ENCODE measurements at places on chromosomes 3 and 15. TPM values are rescaled to one million over a fixed set of nuclear protein-coding genes. Genes with fewer than 3 reads are reported as not detected.

DNA sequence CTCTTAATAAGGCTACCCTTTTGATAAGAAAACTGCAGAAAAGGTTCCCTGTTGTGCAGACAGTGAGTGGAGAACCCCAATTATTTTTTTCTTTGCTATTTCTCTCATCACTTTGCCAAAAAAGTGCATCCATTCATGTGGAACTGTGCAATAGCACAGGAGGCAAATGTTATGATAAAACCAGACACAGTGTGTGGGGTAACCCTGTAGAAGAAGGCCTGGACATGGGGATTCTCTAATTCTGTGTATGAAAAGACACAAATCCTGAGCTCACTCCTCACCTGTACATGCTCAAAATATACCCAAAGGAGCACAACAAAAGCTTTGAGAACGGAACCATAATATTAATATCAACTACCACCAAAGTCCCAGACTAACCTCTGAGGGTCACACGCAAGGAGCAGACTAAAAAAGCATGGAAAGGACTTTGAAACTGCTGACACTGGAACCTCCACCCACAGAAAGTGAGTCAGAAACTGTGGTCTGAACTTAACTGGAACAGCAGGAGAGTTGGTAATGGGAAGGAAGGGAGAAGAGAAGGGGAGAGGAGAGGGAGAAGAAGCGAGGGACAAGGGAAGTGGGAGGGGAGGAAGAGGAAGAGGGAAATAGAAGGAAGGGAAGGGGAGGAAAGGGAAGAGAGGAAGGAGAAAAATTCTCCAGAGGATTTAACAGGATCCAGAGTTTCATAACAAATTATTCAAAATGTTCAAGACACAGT, 299.9 kb downstream of the TBC1D5 start:
- H3K27ac ChIP-seq: no peak overlapping the region
- no peaks in the 10 kb centered on the region for H3K4me1 ChIP-seq
- peaks cover 7% of the 10 kb centered on the region for H3K36me3 ChIP-seq
- no peaks in the 10 kb centered on the region for H3K27me3 ChIP-seq
- no peak for DNase-seq

GRCh38 chr3:13879102-13879945, 547 bp downstream of the WNT7A start:
- H3K27ac ChIP-seq: no peak overlapping the region
- no peaks in the 10 kb centered on the region for H3K36me3 ChIP-seq
- no peak overlapping the region for H3K4me3 ChIP-seq
- peaks cover 8% of the 10 kb centered on the region for H3K4me1 ChIP-seq

DNA sequence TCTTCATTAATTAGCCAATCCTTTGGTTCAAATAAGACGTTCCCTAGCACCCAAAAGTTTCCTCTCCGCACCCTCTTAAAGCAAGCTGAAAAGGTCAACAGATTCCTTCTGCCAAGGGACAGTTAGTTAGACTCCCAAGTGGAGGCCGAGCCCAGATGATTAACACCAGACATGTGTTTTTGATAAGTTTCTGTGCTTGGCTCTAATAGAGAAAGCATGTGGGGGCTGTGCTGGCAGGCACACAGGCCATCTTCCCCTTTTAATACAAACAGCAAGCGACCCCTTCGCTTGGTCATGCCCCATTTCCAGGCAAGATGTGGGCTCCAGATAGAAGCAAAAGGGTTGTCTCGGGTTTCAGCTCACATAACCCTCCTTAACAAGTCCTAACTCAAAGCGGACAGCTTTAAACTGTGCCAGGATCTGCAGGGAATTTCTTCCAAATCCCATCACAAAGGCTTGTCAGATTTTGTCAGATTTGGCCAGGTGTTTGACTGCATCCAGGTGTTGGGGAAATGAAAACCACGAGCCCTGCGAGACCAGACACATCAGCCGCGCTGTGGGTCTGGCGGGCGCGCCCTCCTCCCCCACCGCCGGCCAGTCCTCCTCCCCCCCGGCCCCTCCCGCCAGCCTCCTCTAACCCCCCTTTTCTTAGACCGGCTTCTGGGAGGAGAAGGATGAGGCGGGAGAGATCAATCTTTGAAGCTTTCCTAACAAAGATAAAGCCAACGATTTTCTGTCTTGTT, 3.3 kb downstream of the HES1 start:
- peak overlapping the region; percentile 30 for H3K4me3 ChIP-seq
- no peak for DNase-seq
- peaks cover 28% of the 10 kb centered on the region for H3K36me3 ChIP-seq
- H3K4me1 ChIP-seq: peaks cover 62% of the 10 kb centered on the region

- no peak overlapping the region for H3K27ac ChIP-seq
- H3K4me1 ChIP-seq: no peaks in the 10 kb centered on the region
Measured at GRCh38 chr15:71888797-71889196, 78.4 kb downstream of the NR2E3 start.

- H3K27me3 ChIP-seq: peaks cover 3% of the 10 kb centered on the region
- H3K27ac ChIP-seq: no peak overlapping the region
- H3K4me3 ChIP-seq: no peak overlapping the region
- H3K36me3 ChIP-seq: no peaks in the 10 kb centered on the region
- DNase-seq: no peak
Measured at GRCh38 chr3:43910750-43911149, 220.0 kb downstream of the ABHD5 start.

- DNase-seq: peak; percentile 68
- no peaks in the 10 kb centered on the region for H3K4me1 ChIP-seq
- H3K4me3 ChIP-seq: no peak overlapping the region
- no peak overlapping the region for H3K27ac ChIP-seq
Measured at GRCh38 chr3:129650256-129650872, 43.9 kb upstream of the PLXND1 start.

- H3K27me3 ChIP-seq: no peaks in the 10 kb centered on the region
- no peaks in the 10 kb centered on the region for H3K4me1 ChIP-seq
- no peaks in the 10 kb centered on the region for H3K36me3 ChIP-seq
- DNase-seq: no peak
- no peak overlapping the region for H3K4me3 ChIP-seq
Measured at GRCh38 chr3:88418219-88418618, 268.5 kb downstream of the C3orf38 start.

DNA sequence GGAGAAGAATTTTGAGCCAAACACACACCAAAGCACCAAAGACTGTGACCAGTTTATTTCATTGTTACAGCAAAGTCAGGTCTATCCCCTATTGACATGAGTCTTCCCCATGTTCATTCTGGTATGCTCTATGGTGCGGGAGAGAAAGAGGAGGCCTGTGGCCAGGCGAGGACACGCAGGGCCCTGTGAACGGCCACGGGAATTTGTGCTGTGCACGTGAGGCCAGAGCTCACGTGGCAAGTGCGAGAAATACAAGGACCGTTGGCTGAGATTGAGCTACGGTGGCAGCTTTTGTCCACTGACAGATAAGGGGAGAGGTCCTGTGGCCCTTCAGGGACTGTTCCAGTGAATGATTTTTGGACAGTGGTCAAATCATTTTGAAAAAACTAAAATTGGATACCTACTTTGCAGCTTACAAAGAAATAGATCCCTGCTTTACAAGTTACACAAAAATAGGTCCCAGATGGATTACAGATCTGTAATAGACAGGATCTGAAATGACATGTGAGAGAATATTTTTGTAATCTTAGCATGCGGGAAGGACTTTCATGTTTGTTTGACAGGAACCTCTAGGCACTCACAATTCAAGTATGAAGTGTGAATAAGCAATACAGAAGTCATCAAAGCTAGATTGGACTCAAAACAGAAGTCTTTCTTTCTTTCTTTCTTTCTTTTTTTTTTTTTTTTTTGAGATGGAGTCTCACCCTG, 9.2 kb downstream of the ZSCAN2 start:
- DNase-seq: no peak
- peaks cover 23% of the 10 kb centered on the region for H3K36me3 ChIP-seq
- H3K27ac ChIP-seq: no peak overlapping the region
- no peaks in the 10 kb centered on the region for H3K27me3 ChIP-seq
- peaks cover 19% of the 10 kb centered on the region for H3K4me1 ChIP-seq
- no peak overlapping the region for H3K4me3 ChIP-seq

DNA sequence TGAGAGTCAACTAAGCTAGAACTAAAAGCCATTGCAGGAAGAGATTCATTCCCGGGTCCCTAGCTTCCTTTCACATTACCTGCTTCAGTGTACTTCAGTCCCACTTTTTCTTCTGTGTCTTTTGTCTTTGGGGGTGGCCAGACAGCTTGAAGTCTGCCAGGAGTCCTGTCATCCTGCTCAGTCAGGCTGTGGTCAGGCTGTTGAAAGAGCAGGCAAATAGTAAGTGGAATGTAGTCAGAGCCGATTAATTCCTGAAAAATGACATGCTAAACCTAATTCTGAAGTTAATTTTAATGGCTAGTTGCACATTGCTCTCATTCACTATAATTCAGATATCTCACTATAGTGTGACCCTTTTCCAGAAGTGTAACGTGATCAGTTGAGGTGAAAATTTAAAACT, 129.6 kb downstream of the FMN1 start:
- no peak for DNase-seq
- H3K36me3 ChIP-seq: no peaks in the 10 kb centered on the region
- peaks cover 3% of the 10 kb centered on the region for H3K4me1 ChIP-seq
- peaks cover 9% of the 10 kb centered on the region for H3K27me3 ChIP-seq
- H3K4me3 ChIP-seq: no peak overlapping the region
- no peak overlapping the region for H3K27ac ChIP-seq

- H3K27me3 ChIP-seq: no peaks in the 10 kb centered on the region
- DNase-seq: peak; percentile 66
- peaks cover 55% of the 10 kb centered on the region for H3K4me1 ChIP-seq
- peak overlapping the region; percentile 99 for H3K27ac ChIP-seq
Measured at GRCh38 chr3:15097891-15098290, 1.1 kb downstream of the RBSN start.

DNA sequence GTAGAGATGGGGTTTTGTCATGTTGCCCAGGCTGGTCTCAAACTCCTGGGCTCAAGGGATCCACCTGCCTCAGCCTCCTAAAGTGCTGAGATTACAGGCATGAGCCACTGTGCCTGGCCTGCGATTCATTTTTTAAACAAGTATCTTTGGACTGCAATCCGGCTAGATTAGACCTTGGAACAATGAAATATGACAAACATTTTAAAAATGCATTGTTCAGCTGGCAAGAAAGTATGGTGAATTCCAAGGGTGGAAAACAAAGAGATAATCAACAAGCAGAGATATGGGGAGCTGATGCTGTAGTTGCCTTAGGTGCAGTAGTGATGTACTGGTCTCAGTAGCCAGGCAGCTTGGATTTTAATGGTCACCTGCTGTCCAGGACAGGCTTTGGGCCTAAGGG, 95.8 kb upstream of the GOLGA8J start:
- H3K27me3 ChIP-seq: peaks cover 3% of the 10 kb centered on the region
- no peak for DNase-seq
- H3K36me3 ChIP-seq: no peaks in the 10 kb centered on the region
- H3K4me1 ChIP-seq: no peaks in the 10 kb centered on the region
- no peak overlapping the region for H3K4me3 ChIP-seq
- no peak overlapping the region for H3K27ac ChIP-seq

GRCh38 chr3:46707601-46708011, 6.4 kb downstream of the TMIE start:
- no peaks in the 10 kb centered on the region for H3K4me1 ChIP-seq
- DNase-seq: no peak
- H3K27ac ChIP-seq: no peak overlapping the region
- H3K4me3 ChIP-seq: no peak overlapping the region

DNA sequence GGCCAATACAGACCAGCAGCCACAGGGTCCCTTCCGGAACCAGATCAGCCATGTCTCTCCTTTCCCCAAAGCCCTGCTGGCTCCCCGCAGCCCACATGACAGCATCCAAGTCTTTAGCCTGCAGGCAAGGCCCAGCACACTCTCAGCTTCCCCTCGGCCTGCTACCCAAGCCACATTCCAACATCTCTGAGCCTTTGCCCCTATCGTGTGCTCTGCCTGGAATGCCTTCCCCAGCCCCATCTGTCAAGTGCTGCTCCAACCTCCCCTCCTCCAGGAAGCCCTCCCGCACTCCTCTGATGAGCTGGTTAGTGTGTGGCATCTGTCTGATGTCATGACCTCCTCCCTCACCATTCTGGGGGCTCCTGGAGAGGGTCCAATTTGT, 8.5 kb downstream of the PLXND1 start:
- peaks cover 22% of the 10 kb centered on the region for H3K4me1 ChIP-seq
- no peak overlapping the region for H3K27ac ChIP-seq
- H3K36me3 ChIP-seq: no peaks in the 10 kb centered on the region
- DNase-seq: no peak

DNA sequence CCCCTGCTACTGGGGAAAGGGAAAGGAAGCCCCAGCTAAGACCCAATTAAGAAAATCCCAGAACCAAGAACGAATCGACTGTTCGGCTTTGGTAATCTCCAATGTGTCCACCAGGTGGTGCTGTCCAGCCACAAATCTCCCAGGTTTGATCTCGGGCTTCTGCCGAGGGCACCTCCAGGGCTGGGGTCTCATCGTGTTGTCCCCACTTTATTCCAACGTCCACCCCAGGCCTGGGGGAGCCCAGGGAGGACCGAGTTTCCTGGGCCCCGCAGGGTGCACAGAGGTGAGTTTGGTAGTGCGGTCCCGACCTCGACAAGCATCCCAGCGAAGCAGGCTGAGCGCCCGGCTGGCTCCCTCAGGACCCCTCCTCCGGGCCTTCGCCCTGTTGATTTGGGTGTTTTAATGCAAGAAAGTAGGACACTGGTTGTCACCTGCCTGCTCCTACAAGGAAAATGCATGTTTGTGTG, 185.1 kb downstream of the GOLGA6L6 start:
- H3K27me3 ChIP-seq: peaks cover 2% of the 10 kb centered on the region
- H3K36me3 ChIP-seq: no peaks in the 10 kb centered on the region
- H3K4me3 ChIP-seq: no peak overlapping the region
- no peak overlapping the region for H3K27ac ChIP-seq
- DNase-seq: peak; percentile 79

- H3K4me3 ChIP-seq: no peak overlapping the region
- H3K4me1 ChIP-seq: no peaks in the 10 kb centered on the region
Measured at GRCh38 chr3:179750720-179751328, 98.0 kb downstream of the USP13 start.

GRCh38 chr3:155843569-155843968, 10.7 kb downstream of the SLC33A1 start:
- H3K4me1 ChIP-seq: peaks cover 31% of the 10 kb centered on the region
- no peak for DNase-seq
- H3K36me3 ChIP-seq: peaks cover 12% of the 10 kb centered on the region
- no peaks in the 10 kb centered on the region for H3K27me3 ChIP-seq

DNA sequence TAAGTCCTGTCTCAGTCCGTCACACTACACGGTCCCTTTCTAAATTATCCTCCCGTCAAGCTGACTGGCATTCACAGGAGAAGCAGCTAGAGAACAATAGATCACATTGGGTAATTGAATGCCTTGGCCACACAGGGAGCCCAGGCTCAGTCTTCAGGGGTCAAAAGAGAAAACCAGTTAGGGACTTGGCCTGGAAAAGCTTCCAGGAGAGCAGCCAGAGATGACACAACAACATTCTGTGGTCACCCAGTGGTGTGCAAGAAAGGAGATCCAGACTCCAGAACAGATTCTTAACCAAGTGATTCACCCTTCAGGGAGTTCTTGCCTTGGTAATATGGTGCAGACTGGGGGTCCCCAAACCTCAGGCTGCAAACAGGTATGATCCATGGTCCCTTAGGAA, 15.9 kb downstream of the ARHGAP31 start:
- no peak for DNase-seq
- H3K4me1 ChIP-seq: peaks cover 10% of the 10 kb centered on the region
- no peak overlapping the region for H3K27ac ChIP-seq
- H3K36me3 ChIP-seq: peaks cover 3% of the 10 kb centered on the region
- H3K27me3 ChIP-seq: no peaks in the 10 kb centered on the region
- H3K4me3 ChIP-seq: no peak overlapping the region

Gene CPA3
- not detected for total RNA-seq

Gene WDR93
- not detected for total RNA-seq

Gene RPL35A
- 944 TPM for total RNA-seq

Gene SORD
- 5.9 TPM for total RNA-seq

Gene XYLB
- 3.2 TPM for total RNA-seq

Gene CCDC54
- not detected for total RNA-seq

Gene PBRM1
- 70.2 TPM for total RNA-seq

Gene GPR62
- not detected for total RNA-seq

Gene CHL1
- not detected for total RNA-seq

Data from activated CD4-positive, alpha-beta memory T cell treated with anti-CD3 and anti-CD28 coated beads, Interleukin-2, amount 10 ng/mL, durations not matched to agents 7 days and 5 days (primary cell).